ENCODE measurements at places on chromosomes 2 and 18.
A peak's percentile ranks its signal among the peaks of the same experiment; 100 is the strongest.

DNA sequence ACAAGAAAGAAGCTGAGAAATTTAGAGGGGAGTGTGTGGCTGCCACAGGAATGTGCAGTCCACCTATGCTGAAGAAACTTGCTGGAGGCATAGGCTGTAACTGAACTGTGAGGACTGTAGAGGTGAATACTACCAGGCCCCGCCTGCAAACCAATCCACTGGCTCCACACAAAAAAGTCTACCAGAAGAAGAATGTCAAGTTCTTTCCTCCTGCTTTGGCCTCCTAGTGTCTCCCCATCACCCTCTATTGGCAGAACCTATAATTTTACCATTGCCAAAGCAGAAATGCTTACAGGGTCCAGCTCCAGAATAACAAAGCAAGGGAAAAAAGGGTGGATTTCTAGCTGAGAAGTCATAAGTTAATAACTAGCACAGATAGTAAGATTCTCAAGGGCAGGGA is 5.9 kb upstream of the ATP5MC3 start:
- DNase-seq: peak; percentile 50

DNA sequence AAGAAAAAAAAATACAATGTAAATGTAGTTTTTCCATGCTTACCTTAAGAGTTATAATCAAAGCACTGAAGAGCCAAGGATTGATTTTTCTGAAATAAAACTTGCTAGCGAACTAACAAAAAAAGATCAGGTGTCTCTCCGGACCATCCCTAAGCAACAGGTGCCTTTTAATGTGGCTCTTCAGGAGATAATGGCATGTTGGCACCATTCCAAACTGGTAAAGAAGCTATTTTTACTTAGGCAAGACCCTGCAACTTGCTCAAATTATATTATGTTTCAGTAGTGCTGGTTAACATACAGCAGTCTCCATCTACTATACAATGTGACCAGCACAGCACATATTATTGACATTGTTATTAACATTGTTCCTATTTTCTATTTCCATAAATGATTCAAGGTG is 2.3 kb upstream of the GCC2 start:
- no peak for DNase-seq

DNA sequence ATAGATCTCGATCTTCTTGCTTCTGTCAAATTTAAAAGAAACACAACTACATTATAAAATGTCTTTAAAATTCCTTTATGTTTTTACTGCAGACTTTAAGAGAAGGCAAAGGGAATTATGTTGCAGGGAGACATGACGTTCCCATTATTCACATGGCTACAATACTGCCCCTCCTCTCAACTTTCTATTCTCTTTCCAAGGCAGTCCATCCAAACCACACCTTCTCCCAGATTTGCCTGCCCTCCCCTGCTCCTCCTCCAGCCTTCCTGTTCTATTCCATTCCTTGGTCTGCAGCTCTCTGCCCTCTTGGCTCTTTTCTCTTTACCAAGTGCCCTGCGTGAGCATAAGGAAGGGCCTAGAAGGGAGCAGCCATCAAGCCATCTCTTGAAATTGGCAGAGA is 61.3 kb downstream of the NABP1 start:
- DNase-seq: no peak

DNA sequence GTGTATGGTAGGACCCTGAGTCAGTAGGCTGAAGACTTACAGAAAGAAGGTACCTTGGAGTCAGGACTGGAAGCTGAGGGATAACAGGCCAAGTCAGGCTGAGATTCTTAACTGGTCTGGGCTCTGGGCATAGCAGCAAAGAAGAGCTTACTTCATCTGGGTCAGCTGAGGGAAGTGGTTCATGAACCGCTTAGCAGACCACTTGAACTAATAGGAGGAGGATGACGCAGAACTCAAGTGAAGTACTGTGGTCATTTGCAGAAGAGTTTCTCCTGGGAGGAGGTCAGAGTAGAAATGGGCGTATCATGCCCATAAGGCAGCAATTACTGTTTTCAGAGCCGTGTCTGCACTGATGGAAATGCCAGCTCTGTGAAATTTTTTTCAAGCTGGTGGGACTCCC is 164.5 kb downstream of the LCLAT1 start:
- no peak for DNase-seq

DNA sequence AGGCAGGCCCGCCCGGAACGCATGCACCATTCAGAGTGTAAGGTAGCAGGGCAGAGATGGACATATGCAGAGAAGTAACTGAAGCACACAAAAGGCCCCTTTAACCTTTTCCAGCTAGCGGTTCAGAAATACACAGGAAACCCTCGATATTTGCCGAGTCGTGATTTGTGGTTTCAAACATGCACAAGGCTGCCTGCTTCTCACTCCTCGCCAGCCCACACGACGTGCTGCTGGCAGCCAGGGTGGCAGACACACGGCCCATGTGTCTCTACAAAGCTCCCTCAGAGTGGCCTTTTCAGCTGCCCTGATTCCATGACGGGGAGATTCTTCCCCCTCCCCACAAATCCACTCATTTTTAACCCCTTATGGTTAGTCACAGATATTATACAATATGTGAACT is 23.6 kb downstream of the ZBTB7C start:
- DNase-seq: no peak

DNA sequence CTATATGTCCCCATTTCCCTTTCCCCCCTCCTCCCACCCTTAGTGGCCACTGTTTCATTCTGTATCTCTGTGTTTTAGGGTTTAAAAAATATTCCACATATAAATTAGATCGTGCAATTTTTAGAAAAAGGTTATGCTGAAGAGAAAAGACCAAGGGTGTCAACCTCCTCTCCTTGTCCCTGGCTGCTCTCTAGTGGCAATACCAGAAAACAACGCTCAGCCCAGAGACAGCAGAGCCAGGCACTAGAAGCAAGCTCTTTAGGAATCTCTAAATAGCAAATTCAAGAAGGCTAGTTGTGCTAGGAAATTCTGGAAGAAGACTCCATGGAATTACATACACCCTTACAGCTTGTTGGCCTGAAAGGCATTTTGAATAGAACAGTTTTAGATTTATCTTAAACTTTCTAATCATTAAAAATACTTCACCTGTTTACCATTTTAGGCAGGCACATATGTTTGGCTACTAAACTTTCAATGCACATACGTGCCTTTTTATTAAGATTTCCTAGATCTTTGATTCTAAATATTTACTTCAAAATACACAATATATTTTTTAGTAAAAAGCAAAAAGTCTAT is 35.1 kb upstream of the RASGRP3 start:
- peak; percentile 77 for DNase-seq

- DNase-seq: no peak
These were observed 13.7 kb upstream of the POLR1B start for GRCh38 chr2:112528541-112528940.

DNA sequence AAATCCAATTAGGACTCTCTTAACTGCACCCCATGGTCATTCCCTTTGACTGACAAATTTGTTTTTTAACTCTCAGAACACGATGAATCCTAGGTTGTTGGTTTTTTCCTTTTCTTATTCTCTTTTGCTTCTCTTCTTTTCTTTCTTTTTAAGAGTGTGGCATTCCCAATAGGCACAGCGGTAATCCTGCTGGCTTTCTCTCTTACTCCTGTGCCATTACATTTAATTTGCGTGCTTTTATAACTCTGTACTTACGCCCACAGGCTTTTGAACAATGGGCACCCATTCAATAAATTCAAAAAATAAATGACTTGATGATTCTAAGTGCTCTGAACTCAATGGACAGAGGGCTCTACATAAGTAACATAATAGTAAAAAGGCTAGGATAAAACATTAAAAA is 189.0 kb upstream of the SMAD7 start:
- no peak for DNase-seq

GRCh38 chr18:46182633-46183358 is 78.6 kb downstream of the HAUS1 start:
- DNase-seq: no peak

GRCh38 chr18:10374636-10375293 is 79.7 kb upstream of the APCDD1 start:
- DNase-seq: peak; percentile 86

- no peak for DNase-seq
These were observed 588.6 kb downstream of the NRXN1 start for GRCh38 chr2:50443288-50443687.

DNA sequence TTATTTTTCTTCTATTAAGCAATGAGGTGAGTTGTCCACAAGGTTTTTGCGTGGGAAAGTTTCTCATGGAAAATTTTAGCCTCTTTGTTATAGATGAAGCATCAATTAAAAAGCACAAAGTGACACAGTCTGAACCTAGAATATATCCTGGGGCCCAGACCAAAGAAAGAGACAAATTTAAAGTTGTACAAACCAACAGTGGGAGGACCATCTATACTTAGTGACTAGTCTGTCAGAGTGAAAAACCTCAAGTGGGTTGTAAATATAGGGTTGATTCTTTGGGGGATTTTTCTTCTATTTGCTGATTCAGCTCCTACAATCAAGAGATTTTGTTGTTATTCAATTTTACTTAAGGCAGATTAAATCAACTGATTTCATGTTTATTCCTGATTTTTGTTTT is 256.2 kb downstream of the SATB2 start:
- no peak for DNase-seq

- no peak for DNase-seq
These were observed 57.7 kb downstream of the INHBB start for GRCh38 chr2:120403676-120404075.

- no peak for DNase-seq
These were observed 5.7 kb downstream of the CALCRL start for GRCh38 chr2:187442378-187442777.

DNA sequence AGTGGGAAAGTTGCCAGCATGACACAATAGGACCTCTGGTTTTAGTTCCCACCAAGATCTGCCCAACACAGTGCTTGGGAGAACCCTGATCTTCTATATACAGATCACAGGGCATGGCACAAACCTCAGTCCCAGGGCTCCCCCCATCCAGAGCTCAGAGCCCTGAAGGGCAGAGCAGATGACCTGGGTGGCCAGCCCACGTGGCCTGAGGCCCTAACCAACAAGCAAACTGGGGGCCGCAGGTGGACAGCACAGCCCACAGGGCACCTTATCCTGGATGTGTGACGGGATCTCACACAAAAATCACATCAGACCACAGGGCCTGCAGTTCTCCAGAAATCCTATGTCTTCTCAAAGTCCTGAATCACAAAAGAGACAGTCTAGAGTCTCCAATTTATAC is 34.7 kb downstream of the CRACDL start:
- no peak for DNase-seq

DNA sequence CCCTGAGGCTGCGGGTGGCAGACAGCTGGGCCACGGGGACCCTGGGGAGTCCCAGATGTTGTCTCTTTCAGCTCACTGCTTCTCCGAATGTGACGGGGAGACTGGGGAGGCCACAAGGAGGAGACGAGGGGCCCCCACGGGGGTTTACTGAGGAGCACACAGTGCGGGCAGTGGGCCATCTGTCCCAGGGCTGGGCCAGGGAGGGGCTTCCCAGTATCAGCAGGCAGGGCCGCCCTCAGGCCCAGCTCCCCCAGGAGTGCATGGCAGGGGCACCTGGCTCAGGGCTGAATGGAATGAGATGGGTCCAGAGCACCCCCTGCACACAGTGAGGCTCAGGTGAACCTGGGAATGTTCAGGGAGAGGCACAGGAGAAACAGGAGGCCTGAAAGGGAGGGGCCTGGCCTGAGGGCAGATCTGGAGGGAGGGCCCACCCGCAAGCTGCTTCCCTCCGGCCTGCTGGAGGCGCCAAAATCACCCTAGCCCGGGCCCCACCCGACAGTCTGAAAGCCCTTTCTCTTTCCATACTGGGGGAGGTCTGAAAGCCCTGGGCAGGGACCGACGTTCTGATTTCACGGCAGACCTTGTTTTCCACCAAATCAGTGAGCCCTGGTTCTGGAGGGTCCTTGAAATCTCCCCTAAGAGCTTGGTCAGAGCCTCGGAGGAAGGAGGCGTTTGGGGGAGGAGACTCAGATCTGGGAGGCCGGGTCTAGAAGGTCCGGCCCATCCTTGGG is 35.5 kb upstream of the PTMA start:
- DNase-seq: no peak

- DNase-seq: no peak
These were observed 225.7 kb downstream of the MTX2 start for GRCh38 chr2:176494949-176495353.
